ENCODE measurements at places on chromosomes 11 and 22.

GRCh38 chr11:92300876-92301275 is 76.3 kb downstream of the FAT3 start:
- DNase-seq: no peak

DNA sequence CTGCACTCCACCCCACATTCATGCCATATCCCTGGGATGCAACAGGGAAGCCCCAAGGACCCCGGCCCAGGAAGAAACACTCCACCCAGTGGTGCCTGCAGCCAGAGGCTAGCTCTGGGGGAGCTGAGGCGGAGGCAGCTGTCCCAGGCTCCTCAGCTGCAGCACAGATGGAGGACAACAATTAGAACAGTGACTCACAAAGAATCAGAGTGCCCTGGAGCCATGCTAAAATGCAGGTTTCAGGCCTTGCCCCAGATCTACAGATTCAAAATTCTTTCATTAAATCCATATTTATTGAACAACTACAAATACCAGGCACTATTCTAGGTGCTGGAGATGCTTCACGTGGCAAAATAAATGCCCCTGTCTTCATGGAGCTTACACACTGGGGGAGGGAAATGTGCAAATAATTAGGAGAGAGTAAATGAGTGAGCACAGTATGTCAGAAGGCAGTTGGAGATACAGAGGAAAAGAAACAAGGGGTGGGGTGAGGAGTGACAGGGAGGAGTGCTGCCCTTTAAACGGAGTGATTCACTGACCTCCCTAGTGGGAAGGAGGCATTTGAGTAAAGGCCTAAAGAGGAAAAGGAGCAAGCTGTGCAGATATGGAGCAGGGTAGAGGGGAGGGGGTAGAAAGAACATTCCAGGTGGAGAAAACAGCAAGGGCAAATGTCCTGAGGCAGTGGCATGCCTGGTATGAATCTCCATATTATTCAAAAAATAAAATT is 73.3 kb upstream of the CSNK2A3 start:
- DNase-seq: no peak

DNA sequence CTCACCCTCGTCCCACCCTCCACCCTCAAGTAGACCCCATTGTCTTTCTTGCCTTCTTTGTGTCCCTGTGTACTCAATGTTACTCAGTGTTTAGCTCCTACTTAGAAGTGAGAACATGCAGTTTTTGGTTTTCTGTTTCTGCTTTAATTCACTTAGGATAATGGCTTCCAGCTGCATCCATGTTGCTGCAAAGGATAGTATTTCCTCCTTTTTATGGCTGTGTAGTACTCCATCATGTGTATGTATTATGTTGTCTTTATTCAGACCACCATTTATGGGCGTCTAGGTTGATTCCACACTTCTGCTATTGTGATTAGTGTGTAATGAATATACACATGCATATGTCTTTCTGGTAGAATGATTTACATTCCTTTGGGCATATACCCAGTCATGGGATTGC is 73.6 kb downstream of the SIK2 start:
- DNase-seq: no peak

- DNase-seq: no peak
These were observed 4.1 kb upstream of the ELFN2 start for GRCh38 chr22:37431366-37431765.

DNA sequence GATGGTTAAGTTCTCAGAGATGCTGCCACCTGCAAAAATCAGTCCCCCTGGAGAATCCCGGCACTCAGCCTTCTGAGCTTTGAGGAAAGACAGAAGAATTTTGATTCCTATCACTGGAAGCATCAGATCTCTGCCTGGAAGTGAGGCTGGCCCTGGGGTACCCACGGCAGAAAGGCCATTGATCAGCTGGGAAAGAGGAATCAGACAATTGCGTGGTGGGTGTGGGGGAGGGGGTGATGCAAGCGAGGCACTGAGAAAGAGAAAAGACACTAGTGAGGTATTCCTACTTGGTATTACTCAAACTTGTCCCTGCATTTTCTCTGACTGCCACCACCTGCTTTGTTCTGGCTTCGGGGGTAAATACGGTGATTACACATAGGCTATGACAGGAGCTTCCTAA is 96.1 kb downstream of the FEZ1 start:
- DNase-seq: no peak

DNA sequence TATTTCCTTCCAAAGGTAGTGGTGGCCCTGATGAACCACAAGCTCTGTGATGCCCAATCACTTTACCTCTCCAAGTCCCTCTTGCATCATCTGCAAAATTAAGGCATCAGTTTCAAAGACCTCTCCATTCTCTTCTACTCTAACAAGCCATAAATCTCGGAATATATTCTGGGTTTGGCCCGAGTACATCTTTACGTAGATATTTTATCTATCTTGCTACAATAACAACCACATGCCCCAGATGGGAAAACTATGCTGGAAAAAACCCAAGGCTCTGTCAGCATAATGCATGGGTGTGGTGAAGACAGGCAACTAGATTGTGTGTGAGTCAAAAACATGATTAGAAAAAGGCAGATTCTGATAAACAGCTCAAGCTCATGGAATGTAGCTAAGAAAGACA is 228.2 kb upstream of the BLID start:
- no peak for DNase-seq

DNA sequence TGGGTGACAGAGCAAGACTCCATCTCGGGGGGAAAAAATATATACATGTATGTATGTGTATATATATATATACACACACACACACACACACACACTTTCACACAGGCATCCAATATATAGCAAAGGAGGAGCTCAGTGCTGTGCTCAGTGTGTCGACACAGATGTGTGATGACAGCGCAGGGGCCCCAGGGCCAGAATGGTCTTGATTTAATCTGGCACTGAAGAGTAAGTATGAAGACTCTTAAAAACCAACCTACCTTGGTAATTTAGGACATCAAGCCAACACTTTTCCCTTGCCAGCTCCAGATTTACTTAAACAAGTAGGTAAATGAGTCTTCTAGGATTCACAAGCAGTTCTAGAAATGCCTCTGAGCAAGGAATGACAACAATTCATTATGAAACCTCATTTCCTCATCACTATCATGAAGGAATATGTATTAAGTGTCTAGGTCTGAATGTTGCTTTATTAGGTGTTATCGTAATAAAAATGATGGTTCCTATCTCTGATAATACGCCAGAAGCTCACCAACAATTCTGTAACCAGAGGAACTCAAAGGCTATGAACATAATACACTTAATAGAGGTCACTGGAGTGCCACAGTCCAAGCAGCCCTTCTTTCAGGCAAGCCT is 71.5 kb downstream of the SGSM3 start:
- no peak for DNase-seq

GRCh38 chr11:113019711-113020110 is 58.5 kb downstream of the NCAM1 start:
- no peak for DNase-seq

DNA sequence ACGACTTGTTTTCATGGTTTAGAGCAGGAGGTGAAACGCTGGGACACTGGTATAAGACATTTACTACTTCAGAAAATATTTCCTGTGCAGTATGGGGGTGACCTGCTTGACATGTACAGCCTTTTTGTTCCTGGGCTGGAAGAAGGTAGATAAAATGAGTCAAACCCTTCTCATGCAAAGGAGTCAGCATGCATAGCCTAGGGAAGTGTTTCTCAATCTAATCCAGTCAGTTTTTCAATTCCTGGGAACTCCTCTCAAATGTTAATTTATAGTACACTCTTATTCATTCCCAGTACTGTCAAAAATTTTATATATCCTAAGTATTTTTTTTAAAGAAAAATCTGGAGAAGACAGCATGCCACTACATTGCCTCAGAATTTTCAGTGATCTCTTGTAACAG is 154.7 kb upstream of the GUCY1A2 start:
- DNase-seq: no peak

DNA sequence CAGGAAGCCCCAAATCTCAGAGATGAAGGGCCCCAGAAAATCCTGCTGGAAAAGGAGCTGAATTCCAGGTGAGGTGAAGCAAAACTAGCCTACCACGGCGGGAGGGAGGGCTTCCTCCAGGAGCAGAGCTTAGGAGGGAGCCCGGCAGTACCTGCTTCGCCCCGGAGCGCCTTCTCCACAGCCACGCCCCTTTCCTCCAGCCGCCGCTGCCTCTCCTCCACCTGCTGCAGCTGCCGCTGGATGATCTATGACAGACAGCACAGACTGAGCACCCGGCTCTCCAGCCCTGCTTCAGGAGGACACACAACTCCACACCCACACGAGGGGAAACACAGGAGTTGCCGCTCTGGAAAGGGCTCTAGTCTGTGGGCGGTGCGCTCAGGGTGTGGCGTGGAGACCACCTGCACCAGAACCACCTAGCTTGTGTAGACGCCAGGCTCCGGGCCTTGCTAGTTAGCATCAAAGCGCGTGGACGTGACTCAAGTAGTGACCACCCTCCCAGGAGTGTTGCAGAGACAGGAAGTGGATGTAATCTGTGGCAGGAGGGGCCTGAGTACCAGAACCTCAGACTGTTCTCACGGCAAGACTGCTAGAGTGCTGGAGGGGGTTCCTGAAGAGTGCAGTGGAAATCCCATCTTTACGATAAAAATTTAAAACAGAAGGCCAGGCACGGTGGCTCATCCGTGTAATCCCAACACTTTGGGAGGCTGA is 34.6 kb upstream of the BID start:
- DNase-seq: no peak

DNA sequence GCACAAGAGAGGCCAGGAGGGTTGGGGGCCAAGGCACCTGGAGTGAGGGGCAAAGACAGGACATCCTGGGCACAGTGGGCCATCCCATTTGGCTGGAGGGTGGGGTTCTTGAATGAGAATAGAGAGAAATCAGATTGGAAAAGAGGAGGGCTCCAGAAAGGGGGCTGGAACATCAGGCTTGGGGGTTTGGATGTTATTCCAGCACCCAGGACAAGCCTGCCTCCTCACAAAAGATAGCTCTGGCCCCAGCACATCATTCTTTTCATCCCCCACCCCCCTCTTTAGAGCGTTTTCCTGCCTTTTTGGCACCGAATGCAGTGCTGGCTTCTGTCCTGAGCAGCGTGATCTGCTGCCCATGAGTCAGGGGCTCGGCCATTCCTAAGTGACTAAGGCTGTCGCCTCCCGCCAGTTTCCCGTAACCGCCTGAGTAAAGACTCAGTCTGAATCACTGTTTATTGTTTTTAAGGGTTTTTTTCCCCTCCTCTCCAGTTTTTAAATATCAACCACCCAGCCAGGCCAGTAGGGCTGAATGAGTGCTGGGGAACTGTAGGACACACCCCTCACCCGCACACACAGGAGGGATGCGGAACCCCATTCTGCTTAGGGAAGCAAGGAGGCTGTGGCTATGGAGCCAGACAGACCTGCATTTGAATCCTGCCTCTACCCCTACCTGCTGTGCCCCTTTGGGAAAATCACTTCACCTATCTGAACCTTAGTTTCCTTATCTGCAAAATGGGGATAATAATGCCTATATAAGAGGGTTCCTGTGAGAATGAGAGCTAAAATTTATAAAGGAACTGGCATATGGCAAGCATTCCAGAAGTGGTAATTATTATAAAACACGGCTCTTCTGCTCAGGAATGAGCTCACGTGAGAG is 32.4 kb upstream of the NAV2 start:
- DNase-seq: peak; percentile 44

DNA sequence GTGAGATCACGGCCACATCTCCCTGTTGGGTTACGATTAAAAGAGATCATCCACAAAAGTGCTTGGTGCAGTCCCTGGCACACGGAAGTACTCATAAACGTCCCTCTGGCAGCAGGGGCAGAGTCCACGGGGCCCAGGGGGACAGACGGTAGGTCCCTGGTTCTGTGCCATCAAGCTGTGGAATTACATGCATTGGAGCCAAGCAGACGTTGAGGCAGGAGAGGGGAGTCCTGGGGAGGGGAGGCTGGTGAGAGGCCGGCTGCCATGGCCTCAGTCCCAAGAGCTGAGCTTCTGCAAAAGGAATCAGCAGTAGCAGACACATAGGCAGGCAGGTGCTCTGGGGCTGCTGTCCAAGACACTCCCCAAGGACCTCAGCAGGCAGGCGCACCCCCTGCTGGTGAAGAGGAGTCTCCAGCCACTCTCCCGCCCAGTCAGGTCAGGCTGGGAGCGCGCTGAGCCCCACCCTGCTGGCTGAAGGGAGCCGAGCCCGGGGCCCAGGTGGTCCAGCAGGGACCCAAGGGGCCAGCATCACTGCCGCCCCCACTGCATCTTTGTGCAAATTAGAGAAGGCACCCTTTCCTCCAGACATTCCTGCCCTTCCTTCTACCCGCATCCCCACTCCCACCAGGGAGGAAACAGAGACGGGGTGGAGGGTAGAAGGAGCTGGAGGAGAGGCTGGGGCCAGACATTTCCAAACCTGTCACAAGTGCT is 7.6 kb upstream of the KCTD17 start:
- DNase-seq: peak; percentile 55

DNA sequence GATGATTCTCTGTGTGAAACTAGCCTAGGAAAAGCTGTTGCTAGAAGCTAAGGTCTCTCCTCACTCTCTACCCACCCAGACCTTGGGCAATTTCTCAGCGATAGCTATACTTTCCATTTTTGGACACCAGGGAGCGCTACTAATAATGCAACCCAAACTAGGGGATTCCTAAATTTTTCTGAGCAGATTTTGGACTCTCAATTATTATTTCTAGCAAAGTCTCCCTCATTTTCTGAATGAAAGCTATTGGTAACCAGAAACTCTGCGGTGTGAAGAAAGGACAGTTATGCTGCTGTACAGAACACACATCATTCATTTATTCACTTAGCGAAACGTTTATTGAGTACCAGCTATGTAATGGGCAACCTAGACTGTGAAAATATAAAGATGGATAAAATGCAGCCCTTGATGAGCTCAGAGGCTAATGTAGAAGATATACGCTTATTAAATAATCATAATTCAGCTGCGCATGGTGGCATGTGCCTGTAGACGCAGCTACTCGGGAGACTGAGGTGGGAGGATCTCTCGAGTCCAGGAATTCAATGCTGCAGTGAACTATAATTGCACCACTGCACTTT is 6.1 kb upstream of the STIM1 start:
- DNase-seq: peak; percentile 55

GRCh38 chr22:49208768-49209252 is 618.9 kb downstream of the BRD1 start:
- peak; percentile 81 for DNase-seq

GRCh38 chr22:50522208-50522805 is 3.1 kb downstream of the SCO2 start:
- DNase-seq: no peak

GRCh38 chr11:73705053-73705452 is 55.8 kb downstream of the RAB6A start:
- DNase-seq: no peak

DNA sequence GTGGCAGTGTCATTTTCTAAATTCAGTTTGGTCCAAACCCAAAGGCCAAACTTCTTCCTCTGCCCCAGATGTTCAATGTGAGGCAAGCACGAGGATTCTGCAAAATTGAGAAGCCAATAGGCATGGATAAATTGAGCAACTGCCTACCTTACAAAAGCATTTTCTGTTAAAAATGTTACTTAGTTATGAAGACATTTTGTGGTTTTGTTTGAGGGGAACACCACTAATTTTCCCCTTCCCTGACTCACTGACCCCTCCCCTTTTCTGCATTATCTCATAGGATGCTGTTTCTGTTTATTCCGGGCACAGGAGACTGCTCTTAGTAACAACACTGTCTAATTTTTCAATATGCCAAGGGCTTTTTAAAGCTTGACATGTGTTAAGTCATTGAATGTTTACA is 462.8 kb downstream of the INSC start:
- no peak for DNase-seq
